ENCODE measurements at places on chromosomes 13 and 19.

GRCh38 chr13:104595511-104595910 is 1529.3 kb upstream of the SLC10A2 start:
- no peak for DNase-seq

DNA sequence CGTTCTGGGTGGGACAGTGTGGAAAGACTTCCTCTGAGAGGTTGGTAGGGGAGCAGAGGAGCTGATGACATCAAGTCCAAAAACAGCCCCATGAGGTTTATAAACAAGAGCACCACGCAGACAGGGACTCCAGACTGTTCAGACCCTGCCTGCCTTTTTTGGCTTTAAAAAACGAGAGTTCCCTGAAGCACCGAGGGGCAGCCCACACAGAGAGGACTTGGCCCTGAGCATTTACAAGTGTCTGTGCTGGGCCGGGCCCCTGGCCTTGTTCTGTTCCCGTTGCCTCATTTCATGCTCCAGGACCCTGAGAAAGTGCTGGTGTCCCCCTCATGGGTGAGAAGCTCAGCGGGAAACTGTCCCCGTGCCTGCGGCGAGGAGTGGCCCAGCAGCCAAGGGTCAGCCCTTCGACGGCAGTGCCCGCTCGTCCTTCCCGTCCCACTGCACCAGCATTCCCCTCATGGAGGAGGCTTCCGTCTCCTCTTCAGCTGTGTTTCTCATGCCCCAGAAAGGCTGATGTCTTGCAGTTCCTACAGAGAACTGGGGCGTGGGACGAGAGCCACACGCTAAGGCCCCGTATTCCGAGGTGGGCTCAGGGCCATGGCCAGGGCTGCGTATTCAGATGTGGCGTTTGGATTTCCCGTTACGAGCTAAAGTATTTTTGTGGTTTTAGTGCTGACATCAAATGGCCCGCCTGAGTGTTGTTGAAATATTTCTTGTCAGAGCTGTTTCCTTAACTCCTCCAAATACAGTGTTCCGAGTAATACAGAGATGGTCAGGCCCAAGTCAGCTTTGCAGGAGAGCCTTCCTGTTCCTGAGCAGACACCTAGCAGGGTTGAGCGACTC is 93.5 kb downstream of the ATP11A start:
- no peak for DNase-seq

DNA sequence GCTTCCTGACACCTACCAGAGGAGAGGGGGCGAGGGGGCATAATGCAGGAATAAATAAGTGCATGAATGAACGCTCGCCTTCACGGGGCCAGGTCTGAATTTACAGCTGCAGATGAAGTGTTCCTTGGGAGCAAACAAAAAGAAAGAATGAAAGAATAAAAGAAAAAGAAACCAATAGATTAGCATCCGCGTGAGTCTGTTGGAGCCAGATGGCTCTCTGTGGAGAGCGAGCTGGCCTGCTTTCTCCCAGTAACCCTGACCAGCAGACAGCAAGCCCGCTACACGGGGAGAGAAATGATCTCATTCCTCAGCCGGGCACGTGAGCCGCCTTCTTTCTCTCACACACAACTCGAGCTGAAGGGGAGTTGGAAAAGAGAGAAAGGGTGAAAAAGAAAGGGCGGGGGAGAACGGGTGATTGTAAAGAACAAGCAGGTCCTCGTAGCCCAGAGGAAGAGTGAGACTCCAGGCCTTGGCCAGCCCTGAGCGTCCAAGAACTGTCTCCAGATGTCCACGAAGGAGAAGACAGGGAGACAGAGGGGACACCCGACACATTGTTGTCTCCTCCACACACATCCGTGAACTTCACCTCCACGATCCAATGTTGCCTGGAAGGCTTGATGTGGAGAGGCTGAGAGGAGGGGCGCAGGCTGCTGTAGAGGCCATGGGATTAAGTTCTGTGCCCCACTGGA is 81.4 kb downstream of the RNASEH2B start:
- DNase-seq = peak; percentile 74

DNA sequence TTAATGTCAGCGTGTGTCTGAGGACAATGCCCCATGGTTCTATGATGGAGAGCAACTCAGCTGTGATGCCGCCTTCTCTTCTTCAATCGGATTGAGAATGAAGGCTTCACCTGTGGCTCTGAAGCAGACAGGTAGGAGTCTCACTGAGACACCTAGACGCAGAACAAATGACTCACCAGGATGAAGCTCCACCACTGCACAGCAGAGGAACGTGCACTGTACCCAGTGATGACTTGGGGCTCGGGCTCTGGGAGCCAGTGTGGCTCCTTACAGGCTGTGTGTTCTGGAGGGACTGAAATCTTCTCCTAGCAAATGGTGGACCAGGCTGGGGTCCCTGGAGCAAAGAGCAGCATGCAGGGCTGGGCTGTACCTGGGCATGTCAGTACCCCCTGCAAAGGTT is 44.0 kb downstream of the CCDC70 start:
- DNase-seq = no peak

DNA sequence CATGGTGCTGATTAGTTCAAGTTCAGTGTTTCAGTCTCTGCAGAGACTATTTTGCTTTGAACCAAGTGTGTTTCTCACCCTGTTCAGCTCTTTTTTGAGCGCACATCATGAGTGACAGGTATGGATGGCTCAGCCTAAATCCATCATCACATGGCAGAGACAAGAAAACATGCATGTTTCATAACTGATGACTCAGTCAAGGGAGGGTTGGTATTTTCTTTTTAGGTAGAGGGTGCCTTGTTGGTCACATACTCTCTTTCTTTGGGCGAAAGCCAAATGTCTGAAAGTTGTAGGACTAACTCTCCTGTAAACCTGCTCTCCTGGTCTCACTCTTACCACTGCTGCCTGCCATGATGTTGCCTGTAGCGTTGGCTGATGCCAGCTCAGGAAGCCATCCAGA is 48.1 kb upstream of the RAP2A start:
- DNase-seq = no peak

GRCh38 chr19:49801966-49802661 is 11.0 kb downstream of the FUZ start:
- DNase-seq = no peak

DNA sequence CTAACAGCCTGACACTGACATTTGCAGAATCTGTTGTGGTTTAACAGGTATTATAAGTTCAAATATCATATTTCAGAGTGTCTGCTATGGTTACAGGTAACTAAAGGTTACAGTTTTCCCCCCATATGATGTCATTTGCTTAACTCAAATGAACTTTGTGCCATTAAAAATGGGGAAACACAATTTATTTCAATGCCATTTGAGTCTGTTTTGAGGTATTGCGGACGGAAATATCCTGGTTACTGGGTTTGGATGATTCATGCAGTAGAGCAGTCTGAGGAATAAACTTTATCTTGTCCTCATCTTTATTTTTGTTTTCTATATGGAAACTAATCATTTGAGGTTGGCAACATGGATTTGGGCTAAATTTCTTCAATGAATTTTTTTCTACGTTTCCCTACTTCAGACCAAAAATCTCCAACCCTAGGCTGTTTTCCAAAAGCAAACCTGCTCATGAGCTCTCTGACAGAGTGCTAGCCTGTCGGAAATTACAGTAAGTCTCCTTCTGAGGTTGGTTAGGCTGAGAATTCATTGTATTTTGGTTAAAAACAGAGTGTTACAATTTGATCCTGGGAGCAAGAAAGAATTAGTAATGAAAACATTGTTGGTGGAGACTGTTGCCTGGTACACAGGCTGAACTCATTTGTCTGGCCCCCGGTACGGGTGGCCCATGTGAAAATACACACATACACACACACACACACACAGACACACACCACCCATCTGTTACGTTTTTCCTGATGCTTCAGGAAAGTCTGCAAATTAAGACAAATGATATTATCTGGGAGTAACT is 66.1 kb downstream of the AKAP11 start:
- no peak for DNase-seq

DNA sequence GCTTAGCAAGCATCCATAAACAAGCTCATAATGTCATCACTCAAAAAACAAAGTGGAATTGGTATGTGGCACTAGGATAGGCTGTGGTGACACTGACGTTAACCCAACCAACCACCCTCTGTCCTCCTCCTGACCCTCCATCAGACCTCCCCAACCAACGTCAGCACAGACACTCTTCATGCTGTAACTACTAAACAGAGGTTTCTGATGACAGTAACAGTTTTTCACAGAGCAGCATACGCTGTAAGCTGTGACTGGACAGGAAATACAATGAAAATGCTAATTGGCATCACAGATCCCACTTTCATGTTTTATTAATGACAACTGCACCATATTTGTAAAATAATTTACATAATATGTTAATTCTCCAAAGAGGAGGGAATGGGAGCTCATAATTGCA is 238.0 kb downstream of the IRS2 start:
- DNase-seq = no peak

GRCh38 chr19:19439176-19439482 is 33.7 kb downstream of the GATAD2A start:
- no peak for DNase-seq

DNA sequence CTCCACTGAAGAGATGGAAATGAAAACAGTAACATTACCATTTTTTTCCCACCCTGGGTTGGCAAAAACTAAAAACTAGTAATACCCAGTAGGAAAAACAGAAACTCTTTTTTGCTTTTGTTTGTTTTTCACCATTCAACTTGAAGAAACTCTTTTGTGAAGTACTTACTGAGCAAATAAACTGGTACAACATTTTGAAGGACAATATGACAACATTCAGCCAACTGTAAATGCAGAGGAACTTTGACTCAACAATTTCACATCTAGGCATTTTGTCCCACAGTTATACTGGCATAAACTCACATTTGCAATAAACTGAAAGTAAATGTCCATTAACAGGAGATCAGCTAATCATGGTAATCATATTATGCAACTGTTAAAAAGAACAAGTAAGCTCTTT is 152.5 kb downstream of the RNF17 start:
- no peak for DNase-seq

- DNase-seq = no peak
Measured at GRCh38 chr13:110989331-110989730, 74.5 kb upstream of the ANKRD10 start.

- no peak for DNase-seq
Measured at GRCh38 chr19:33702606-33703437, 81.1 kb downstream of the CHST8 start.

GRCh38 chr13:90197722-90198121 is 1149.8 kb upstream of the MIR17HG start:
- DNase-seq = no peak

- DNase-seq = no peak
Measured at GRCh38 chr13:32051156-32051555, 19.6 kb downstream of the FRY start.

DNA sequence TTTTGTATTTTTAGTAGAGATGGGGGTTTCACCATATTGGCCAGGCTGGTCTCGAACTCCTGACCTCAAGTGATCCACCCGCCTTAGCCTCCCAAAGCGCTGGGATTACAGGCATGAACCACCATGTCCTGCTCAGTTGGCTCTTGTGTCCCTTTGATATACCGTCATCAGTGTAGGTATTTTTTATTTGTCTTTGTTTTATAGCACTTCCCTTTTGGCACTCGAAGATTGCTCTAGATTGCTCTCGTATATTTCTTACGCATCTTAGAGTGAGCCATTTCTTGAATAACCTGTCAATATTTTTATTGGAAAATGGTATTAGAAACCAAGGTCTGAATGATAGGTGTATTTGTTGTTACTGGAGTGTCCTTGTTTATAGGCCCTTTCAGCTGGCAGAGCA is 9.4 kb downstream of the SETDB2 start:
- DNase-seq = no peak

- DNase-seq = no peak
Measured at GRCh38 chr19:5908773-5909442, 4.2 kb downstream of the VMAC start.

- DNase-seq = no peak
Measured at GRCh38 chr13:75316427-75316826, 165.5 kb downstream of the TBC1D4 start.

DNA sequence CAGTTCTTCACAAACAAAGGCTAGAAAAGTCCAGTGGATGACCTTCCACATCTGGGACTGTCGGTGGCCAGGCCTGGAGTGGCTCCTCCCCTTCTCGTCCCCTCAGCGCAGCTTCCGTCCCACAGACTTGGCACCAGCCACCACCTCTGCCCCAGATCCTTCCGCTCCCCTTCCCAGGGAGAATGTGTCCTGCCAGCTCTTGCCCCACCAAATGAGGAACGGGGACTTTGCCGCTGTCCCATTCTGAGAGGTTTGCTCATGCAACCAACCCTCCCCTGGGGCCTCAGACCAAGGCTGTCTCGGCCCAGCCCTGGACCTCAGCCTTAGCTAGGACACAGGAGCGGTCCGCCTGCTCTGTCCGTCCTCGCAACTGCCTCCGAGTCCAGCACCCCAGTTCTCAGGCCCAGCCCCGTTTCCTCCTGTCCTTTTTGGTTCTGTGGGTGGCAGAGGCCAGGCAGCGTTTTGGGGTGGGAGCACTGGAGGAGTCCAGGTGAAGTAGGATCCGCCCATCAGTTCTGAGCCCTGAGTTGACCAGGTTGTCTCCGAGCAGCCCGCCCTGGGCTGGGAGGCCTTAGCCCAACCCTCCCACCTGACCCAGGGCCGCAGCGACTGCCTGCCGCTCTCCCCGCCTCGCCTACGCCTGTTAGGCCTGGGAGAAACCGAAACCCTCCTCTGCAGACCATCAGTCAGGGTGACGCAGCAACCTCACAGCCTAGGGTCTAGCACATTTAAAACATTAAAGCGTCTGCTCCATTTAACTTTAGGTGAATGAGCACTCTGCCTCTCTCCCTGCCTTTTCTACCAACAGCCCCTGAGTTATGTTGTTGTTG is 284.3 kb downstream of the FOXO1 start:
- no peak for DNase-seq

DNA sequence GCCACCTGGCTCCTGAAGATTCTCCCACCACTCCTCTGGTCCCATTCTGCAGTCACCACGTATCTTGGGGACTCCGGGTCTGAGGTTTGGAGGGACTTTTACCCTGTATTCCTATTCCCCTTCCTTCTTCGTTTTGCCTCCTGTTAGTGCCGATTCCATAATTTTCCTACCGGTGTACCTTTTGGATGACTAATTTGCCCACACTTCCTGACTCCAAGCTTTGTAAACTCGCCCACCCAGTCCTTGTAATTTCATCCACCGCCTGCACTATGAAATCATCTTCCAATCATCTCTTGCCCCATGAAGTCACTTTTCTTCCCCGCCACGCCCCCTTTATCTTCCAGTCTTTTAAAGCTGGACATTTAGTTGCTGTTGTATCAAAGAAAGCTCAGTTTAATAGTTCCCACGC is 572 bp downstream of the UCHL3 start:
- no peak for DNase-seq

- DNase-seq = no peak
Measured at GRCh38 chr19:45305421-45305820, 17.3 kb downstream of the CKM start.

DNA sequence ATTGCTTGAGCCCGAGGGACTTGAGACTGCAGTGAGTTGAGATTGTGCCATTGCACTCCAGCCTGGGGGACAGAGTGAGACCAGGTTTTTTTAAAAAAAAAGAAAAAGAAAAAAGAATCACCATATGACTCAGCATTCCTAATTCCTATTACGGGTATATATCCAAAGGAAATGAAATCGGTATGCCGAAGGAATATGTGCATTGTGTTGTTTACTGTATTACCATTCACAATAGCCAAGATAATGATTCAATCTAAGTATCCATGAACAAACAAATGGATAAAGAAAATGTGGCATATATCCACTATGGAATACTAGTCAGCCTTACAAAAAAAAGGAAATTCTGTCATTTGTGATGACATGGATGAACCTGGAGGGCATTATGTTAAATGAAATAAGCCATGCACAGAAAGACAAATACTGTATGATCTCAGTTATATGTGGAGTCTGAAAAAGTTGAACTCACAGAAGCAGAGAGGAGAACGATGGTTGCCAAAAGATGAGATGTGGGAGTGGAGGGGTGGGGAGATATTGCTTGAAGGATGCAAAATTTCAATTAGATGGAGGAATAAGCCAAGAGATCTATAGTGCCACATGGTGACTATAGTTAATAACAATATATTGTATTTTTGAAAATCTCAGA is 4.3 kb upstream of the KL start:
- DNase-seq = no peak
